ENCODE measurements at places on chromosomes 12 and 14. TPM values are rescaled to one million over a fixed set of nuclear protein-coding genes. Genes with fewer than 3 reads are reported as not detected.

Gene ANKS1B
- 0.54 TPM for total RNA-seq

DNA sequence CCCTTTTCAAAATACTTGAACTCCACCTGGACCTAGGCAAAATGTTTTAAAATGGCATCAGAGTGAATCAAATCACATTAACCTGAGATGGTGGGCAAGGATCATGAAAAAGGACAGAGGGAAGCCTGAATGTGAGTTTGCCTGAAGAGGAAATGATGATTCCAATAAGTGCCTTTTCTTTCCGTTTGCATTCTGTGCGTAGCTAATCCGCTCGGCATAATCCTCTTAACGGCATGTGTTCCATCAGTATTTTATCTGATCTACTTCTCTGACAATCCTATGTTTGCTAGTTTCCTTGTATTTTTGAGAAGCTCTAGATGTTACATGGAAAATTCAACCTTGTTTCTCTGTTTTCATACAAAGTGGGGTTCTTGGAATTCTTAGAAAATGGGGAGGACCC lies 354.6 kb downstream of the NRXN3 start:
- no peak for DNase-seq

GRCh38 chr14:102798926-102799325 lies 21.7 kb downstream of the TRAF3 start:
- DNase-seq = no peak

Gene AMHR2
- total RNA-seq = not detected

GRCh38 chr14:72709916-72710611 lies 183.8 kb downstream of the DPF3 start:
- DNase-seq = no peak

DNA sequence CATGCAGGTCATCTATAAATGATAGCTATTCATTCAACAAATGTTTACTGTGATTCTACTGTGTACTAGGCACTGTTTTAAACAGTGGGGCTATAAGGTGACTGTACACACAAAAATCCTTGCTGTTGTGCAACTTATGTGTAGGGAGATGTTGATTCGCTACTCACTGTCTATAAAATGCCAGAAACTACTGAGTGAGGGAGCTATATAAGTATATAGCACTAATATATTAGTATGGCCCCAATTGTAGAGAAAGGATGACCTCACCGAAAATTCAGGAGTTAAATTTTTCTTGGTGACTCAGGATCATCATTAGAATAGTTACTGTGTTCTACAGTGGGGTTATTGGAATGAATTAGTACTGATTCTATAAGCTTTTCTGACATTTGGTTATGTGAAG lies 117.4 kb downstream of the TGFB3 start:
- no peak for DNase-seq

Gene NEUROD4
- total RNA-seq = not detected

Gene OTOGL
- not detected for total RNA-seq

DNA sequence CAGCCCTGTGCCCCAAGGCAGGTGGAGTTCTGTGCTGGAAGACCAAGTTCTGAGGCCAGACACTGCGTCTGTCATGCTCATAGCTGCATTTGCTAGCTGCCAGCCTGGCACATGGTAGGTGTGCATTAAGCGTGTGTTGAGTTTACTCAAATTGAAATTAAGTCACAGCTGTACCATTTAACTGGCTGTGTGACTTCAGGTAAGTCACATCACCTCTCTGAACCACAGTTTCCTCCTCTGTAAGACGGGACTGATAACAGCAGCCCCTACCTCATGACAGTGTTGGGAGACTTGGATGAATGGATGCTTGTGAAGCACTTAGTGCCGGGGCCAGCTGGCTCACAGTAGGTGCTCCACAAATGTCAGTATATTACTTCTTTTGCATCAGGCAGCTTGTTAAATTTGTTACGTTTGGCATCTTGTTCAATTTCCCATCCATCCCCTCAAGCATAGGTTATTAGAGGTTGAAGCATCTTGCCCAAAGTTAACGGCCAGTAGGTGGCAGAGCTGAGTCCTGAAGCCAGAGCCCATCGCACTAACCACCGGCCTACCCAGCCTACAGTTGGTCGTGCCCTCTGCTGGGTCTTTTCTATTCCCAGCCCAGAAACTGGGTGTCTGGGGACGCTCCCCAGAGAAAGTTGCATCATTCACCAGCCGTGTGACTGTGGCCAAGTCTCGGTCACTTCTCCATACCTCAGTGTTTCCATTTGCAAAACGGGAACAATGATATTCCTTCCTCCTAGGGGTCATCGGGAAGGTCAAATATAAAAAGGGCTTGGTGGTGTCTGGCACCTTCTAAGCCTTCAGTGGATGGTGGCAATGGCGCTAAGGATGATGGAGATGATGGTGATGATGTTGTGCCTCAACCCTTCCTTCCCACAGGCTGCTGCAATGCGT lies 4.5 kb downstream of the DAO start:
- peak; percentile 39 for DNase-seq

DNA sequence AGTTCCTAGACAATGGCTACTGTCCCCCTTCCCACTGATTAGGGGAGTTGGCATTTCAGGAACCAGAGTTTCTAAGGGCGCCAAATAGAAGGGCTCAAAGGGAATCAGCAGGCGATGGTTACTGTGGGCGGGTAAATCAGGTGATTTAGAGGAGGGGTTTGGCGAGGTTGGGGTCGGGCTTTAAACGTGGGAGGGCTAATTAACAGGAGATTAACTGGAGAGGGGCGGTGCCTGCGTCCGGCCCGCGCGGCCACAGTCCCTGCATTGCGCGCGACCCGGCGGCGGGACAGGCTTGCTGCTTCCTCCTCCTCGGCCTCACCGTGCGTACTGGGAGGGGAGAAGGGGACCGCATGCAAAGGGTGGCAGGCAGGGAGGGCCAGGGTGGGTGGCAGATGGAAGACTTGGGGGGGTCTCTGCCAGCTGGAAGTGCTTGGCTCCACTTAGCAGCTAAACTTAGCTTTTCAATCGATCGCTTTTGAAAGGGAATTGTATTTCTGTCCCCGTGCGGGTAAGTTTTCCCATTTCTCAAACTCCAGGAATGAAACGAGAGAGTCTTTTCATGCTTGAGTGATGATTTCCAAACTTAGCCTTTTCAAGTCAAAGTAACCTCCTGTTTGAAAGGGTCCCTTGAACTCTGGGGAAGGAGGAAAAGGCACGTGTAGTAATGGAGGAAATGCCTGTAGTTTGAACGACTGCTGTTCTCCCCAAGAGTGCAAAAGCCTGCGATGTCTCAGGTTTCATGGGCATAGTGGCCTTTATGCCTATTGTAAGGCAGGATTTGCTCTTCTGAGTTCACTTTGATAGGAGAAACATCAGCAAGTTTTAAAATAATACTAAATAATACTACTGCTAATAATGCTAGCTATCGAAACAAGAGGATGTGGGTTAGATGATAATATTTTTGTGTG lies at the start of gene MGST1:
MGST1 (plus strand) TSS at position 255 of the 908 bp plus-strand sequence. CDS start 6,608 bp downstream, outside the sequence.
- DNase-seq = peak; percentile 57

DNA sequence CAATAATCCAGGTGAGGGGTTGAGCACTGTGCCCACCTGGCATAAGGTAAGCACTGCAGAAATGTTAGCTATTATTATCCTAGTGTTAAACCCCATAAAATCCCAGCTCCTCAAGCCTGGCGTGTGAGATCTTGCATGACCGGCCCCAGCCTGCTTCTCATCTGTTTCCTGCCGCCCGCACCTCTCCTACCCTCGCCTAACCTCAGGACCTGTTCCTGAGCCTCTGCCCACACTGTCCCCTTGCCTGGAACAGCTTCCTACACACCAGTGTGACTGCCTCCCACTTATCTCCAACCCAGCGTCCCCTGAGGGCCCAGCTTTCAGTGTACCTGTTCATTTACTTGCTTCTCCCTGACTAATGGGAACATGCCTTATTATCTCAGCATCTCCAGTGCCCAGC lies 24.7 kb downstream of the ISCA2 start:
- no peak for DNase-seq

Gene CISTR
- total RNA-seq = not detected

DNA sequence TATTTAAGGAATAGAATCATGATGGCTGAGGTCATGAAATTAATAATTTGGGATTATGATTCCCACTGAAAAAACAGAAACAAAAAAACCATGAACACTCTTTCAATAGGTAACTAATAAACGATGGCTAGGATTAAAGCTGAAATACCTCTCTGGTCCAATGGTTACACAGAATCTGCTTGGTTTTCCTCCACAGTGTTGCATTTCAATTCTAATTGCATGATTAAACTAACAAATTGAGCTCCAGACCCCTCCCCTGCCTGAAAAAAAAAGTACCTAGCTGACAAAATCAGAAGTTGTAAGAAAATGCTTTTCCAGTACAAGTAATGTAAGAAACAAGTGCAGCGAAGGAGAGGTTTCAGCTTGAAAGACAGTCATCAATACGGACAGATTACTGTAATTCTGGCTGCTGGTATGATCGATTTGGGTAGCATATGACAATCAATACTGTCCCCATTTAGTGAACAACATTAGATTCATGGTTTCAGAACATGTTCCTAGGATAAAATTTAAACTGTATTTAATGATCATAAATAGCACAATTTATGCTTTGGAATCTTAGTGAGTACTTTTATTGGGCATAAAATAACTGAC lies 32.0 kb downstream of the INSM2 start:
- DNase-seq = no peak

DNA sequence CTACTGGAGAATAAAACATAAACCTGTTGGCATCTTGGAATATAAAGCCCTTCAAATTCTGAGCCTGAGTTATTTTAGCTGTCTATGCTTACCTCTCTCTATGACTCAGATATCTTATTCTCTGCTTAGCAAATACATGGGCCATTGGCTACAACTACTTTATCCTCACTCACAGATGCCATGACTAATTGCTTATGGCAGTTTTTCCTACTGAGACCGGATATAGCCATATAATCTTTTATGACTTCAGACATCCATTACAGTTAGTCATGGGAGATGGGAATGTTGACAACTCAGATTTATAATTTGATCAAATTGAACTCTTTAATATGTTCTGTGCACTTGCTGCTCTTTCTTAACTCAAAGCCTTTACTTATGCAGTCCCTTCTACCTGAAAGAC lies 502.4 kb upstream of the ATP2B1 start:
- no peak for DNase-seq

- DNase-seq = no peak
Observed at GRCh38 chr14:69780092-69780491, 13.2 kb downstream of the SRSF5 start.

GRCh38 chr12:86914721-86915120 lies 658.5 kb upstream of the MGAT4C start:
- DNase-seq = peak; percentile 39

Gene LRP1-AS
- total RNA-seq = not detected

Gene PTCSC3
- total RNA-seq = not detected

Gene GPRC5D
- not detected for total RNA-seq

DNA sequence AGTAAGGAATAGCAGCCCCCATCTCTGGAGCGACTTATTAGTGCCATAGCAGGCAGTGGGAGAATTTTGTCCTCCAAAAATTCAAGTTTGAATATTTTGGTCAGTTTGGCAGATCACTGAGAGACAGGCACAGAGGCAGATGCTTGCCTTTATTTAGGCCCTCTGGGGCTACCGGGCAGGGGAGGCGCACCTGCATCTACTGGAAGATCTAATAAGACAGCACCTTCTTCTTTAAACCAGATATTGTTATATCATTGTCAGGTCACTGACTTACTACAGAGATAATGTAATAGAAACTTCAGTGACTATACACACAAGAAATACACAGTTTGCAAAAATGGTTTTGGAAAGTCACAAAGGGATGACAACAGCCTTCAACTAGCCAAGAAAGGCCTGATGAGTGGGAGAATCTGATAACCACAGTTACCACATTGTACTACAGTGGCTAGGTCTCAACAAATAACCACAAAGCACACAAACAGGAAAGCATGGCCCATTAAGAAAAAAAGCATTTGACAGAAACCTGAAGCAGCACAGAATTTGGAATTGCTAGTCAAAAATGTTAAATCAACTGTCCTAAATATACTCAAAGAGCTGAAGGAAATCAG lies 56.8 kb downstream of the CDK17 start:
- no peak for DNase-seq

GRCh38 chr14:51576117-51576430 lies 75.6 kb upstream of the FRMD6 start:
- DNase-seq = no peak

DNA sequence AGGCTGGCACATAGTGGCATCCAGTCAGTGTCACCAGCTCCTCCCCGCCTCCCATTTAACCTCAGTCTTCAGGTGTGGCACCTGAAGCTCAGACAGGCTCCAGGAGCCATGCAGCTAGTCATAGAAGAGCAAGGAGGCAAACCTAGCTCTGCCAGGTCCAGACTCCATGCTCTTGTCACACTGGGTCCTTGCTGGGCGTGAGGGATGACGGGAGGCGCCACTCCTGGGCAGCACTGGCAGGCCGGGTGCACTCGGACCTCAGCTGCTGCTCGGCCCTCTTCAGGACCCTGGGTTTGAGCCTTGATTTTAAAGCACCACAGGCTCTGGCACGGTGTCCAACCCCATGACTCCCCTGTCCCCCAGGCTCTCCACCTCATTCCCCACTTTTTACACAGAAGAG lies 24.1 kb downstream of the ITPK1 start:
- DNase-seq = no peak

- DNase-seq = no peak
Observed at GRCh38 chr12:54131641-54132280, 57.0 kb downstream of the SMUG1 start.

Data from HCT116 (cell line).